ENCODE measurements at places on chromosomes 6 and 20. TPM values are rescaled to one million over a fixed set of nuclear protein-coding genes. Genes with fewer than 3 reads are reported as not detected.

DNA sequence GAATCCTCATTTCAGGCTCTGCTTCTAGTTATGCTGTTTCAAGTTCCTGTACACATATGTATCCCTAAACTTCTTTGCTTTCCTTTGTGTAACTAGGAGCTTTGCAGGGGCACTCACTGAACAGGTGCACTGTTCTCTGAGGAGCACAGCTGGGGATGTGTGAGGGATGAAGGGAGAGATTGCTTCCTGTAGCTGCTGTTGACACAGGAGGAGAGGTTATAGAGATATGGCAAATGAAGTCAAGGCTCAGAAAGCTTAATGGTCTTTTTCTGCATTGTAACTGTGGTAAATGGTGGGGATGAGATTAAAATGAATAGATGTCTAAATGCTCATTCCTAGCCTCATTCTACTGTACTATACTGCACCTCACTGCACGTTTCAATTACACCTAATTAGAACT is 454.3 kb downstream of the BTBD3 start:
- H3K4me1 ChIP-seq, result no peaks in the 10 kb centered on the region
- DNase-seq, result no peak
- no peak overlapping the region for H3K27ac ChIP-seq
- H3K27me3 ChIP-seq, result no peaks in the 10 kb centered on the region
- no peaks in the 10 kb centered on the region for H3K36me3 ChIP-seq
- no peak overlapping the region for H3K4me3 ChIP-seq

DNA sequence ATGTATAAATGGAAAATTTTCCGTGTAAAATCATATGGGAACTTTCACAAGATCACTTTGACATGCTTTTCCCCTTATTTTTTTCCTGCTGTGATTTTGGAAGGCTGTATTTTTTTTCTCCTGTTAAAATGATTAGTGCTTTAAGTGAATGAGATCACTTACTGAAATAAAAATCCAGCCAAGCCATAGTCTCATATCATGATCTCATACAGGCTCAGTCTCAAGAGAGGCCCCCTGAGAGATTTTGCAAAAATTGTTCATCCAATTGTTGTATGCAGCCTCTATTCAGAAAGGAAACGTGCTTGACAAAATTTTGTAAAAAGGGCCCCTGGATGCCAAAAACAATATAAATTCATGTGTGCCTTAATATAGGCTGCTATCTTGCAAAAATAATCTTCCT is 528.2 kb downstream of the HDGFL1 start:
- H3K27me3 ChIP-seq, result no peaks in the 10 kb centered on the region
- DNase-seq, result no peak
- H3K27ac ChIP-seq, result no peak overlapping the region
- no peaks in the 10 kb centered on the region for H3K4me1 ChIP-seq

DNA sequence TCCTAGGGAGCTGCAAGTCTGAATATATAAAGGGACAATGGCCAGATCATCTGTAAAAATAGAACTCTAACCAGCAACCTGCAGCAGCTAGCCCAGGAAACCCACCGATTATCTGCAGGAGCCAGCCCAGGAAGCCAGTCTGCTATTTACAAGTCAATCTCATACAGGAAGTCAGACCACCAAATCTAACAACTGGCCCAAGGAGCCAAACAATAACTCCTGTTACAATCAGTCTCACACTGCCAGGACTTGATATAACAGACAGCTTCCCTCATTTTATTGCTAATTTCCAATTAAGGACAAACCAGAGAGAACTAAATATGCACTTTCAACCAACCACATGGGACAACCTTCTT is 14.4 kb upstream of the RIN2 start:
- H3K27me3 ChIP-seq, result no peaks in the 10 kb centered on the region
- H3K36me3 ChIP-seq, result no peaks in the 10 kb centered on the region
- no peak for DNase-seq
- no peak overlapping the region for H3K4me3 ChIP-seq

DNA sequence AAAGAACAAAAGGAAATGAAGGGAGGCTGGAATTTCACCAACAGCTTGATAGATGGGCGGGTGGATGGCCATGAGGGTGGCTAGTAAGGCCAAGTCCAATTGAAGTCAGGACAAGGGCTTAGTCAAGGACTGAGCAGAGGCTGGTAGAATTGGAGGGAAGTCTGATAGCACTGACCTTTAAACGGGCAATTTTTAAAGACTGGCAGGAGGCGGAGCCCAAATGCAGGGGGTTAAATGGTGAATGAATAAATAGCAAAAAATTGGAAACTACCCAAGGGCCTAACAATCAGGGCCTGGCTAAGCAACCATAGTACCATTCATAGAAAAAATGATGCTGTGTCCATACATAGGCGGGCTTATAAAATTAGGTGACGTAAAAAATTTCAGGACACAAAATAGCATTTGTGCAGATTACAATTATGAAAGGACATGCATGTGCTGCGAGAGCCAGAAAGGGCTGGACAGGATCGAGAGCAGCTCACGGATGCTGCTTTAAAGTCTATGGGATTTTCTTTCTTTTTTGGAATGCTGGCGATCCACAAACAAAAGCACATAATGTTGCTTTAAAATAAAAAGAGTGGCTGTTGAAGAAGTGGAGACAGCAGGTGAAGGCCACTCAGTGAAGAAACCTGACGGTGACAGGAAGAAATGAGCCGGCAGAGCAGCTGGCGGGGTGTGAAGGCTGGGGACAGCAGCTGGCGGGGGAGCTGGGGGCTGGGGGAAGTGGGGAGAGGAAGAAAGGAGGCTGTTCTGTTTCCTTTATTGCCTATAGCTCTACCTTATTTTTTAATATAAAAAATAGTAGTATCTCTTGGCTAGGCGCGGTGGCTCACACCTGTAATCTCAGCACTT is 42.8 kb upstream of the TAF8 start:
- no peak overlapping the region for H3K4me3 ChIP-seq
- H3K36me3 ChIP-seq, result peaks cover 53% of the 10 kb centered on the region
- no peaks in the 10 kb centered on the region for H3K27me3 ChIP-seq
- no peak overlapping the region for H3K27ac ChIP-seq
- no peaks in the 10 kb centered on the region for H3K4me1 ChIP-seq

GRCh38 chr6:3294921-3295871 is 36.4 kb downstream of the PSMG4 start:
- no peak overlapping the region for H3K27ac ChIP-seq
- H3K4me1 ChIP-seq, result no peaks in the 10 kb centered on the region
- H3K27me3 ChIP-seq, result no peaks in the 10 kb centered on the region

GRCh38 chr6:20172842-20173456 is 39.3 kb downstream of the MBOAT1 start:
- no peak overlapping the region for H3K27ac ChIP-seq
- no peaks in the 10 kb centered on the region for H3K27me3 ChIP-seq
- no peak for DNase-seq
- H3K4me1 ChIP-seq, result peaks cover 8% of the 10 kb centered on the region
- peaks cover 6% of the 10 kb centered on the region for H3K36me3 ChIP-seq

ARFGAP1 gene
- 97.2 TPM for total RNA-seq

IL17A gene
- total RNA-seq, result not detected

COX4I2 gene
- not detected for total RNA-seq

NUDT3 gene
- total RNA-seq, result 22.4 TPM

SGK2 gene
- 0.33 TPM for total RNA-seq

Data from MCF 10A (cell line).